ENCODE measurements at places on chromosomes 6 and 20.

GRCh38 chr20:62606551-62607201 is 35.6 kb upstream of the SLCO4A1 start:
- no peak for DNase-seq

- DNase-seq = no peak
Observed at GRCh38 chr20:44137266-44137801, 49.7 kb downstream of the JPH2 start.

GRCh38 chr6:26380256-26380655 is 2.7 kb upstream of the BTN2A2 start:
- DNase-seq = no peak

- no peak for DNase-seq
Observed at GRCh38 chr20:2279253-2279779, 16.5 kb upstream of the TGM3 start.

DNA sequence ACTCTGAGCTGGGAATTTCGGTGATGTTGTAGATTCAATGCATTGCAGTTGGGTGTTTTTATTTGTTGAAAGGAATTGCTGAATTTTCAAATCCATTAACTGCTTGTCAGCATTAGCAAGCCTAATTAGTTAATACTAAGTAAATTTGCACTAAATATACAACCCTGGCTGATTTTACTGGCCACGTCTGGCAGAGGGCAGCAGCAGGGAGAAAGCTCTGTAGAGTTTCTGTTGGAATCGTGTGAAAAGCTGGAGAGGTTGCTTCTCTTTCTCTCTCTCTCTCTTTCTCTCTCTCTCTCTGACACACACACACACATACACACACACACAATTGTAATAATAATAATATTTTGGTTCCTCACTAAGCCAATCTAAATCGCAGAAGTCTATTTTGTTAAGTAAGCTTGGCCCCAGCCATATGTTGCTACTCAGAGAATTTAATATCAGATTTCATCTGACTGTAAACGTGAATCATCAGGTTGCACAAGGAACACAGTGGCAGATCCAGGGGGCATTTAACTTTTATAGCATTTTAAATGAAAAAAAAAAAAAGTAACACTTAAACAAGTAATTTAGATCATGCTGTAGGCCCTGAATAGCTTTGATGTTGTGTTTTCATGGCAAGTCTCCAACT is 289.5 kb downstream of the ESR1 start:
- DNase-seq = no peak

GRCh38 chr6:364609-365540 is 26.7 kb upstream of the IRF4 start:
- no peak for DNase-seq

DNA sequence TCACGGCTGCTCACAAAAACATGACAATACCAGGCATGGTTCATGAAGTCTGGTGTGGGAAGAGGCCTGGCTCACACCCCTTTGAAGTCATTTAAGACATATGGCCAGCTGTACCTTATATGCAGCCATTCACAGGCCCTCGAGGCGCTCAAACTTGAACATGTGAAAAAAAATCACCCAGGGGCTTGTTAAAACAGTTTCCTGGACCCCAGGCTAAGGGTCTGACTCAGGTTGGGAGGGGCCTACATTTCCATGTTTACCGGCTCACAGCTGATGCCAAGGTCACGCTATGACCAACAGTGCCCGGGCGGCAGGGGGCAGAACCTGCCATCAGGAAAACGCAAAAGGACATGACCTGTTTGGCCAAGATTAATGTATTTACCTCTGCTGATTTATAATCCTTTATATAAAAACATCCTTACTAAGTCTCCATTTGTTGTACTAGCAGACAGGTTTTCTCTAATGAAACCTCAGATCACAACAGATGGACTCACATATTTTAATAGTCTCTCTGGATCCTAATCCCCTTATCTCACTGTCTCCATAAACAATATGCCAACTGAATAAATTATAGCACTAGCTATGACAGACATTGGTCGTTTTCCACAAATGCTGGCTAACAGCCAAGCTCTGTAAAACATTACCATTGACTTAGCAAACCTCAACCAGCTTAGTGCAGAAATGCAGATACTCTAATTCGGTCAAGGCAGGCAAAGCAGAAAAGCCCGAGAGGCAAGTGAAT is 19.9 kb downstream of the EZR start:
- DNase-seq = no peak

DNA sequence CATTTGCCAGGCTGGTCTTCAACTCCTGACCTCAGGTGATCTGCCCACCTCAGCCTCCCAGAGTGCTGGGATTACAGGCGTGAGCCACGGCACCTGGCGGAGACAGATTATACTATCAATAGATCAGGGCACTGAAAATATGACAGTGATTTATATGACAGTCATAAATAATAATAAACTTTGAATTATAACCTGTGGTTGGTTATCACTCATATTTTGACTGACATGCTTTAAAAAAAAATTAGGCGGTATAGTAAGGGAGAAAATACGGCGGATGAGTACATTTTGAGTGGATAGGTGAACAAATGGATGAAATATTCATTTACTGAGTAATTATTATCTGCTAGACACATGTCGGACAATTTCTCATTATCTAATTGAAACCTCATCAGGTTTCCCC is 28.8 kb downstream of the TMEM244 start:
- no peak for DNase-seq

DNA sequence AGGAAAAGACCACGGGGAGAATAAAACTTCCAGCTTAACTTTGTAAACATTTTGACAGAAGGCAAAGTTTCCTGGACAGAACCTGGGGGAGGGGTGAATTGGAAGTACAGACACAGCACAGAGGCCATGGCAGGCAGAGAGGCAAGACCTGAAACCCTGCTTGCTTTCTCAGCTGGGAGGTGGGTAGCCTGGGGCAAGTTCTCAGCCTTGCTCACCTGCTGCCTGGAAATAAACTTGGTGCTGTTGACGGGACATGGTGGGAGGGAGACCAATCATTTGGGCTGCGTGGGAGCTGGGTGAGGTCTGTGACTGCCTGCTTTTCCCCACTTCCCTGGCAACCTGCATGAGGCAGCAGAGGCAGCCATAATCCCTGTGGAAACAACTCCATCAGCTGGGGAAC is 221.3 kb downstream of the MOXD1 start:
- no peak for DNase-seq

DNA sequence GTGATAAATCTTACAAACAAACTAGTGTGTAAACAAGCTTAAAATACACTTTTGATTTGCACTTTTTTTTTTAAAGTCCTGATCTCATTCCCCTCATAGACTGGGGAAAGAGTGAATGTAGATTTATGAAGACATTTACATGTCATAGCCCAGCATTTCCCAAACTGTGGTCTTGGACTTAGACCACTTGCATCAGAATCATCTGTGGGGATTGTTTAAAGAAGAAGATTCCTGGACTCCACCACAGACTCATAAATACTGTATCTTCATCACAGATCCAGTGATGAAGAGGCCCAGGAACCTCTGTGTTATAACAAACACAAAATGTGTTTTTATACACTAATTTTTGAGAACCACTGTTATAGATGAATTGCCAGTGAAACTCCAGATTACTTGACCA is 99.5 kb downstream of the KCNQ5 start:
- DNase-seq = no peak

GRCh38 chr6:56022678-56023077 is 147.3 kb upstream of the BMP5 start:
- DNase-seq = no peak

DNA sequence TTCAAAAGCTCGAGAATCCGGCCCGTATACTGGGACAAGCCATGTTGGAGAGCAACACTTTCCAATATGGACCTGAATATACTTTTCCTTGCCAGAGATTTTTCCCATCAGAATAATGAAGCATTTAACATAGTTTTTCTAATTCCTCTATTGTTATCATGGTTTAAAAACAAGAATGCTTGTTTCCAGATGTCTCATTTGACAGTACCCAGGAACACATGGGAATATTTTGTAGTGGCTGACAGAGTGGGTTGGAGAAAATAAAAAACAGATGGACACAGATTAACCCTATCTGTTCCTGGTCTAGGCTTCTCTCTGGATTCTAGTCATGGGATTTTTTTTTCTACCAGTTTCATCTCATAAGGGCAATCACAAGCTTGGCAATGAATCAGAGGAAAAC is 164.8 kb upstream of the CEP162 start:
- DNase-seq = no peak

DNA sequence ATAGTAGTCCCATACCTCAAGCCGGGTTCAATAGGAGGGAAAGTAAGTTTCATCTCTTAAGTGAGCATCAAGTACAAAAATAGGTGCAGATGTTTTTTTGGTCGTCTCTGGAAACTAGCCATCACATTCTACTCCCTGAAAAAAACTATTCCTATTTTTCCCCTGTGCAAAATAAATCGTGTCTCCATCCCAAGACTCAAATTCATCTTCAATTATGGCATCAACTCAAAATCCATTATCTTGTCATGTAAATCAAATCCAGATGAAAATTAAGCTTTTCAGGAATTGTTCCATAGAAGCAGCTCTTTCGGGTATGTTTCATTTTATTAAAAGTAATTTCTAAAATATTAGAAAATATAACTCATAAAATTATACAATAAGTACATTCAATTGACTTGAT is 1368.4 kb downstream of the GRIK2 start:
- DNase-seq = no peak

DNA sequence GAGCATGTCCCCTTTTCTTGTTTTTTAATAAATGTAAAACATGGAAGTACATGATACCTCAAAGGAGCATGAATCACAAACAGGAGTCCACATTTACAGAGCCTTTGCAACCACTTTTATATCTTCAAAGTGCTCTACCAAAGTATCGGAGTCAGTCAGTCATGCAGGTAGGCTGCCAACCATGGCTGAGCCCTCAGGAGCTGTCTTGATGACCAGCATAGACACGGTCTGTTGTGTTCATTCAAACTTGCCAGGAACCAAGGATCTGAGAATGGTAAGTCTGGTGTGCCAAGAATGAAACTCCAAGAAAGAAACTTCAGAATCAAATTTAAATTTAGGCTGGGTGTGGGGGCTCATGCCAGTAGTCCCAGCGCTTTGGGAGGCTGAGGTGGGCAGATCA is 111.5 kb downstream of the SLC16A10 start:
- DNase-seq = no peak

GRCh38 chr6:158706369-158706982 is 56.6 kb downstream of the SYTL3 start:
- peak; percentile 34 for DNase-seq

DNA sequence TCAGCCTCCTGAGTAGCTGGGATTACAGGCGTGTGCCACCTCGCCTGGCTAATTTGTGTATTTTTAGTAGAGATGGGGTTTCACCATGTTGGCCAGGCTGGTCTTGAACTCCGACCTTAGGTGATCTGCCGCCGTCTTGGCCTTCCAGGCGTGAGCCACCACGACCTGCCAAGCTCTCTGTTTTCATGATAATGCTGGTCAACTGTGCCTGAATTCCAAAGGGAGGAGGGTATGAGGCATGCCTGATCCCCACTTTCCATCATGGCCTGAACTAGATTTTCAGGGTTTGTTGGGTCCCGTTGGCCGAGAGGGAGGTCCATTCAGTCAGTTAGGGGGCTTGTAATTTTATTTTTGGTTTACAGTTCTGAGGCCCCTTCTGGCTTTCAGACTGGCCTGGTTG is 28.0 kb upstream of the ANGPT4 start:
- no peak for DNase-seq

DNA sequence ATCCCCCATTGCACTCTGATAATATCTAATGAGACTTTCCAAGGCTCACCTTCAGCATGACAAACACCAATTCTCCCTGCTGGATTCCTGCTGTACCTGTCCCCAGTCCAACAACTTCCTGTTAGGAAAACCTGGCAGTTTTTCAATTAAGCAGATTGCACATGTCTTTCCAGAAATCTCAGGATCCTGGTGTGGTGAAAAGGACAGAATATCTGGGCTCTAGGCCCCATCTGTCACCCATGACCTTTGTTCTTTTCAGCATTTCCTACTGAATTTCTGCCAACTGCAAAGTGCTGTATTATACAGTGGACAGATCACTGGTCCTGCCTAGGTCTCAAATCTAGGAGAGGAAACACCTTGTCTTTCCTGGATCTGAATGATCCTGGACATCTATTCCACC is 27.7 kb upstream of the DTNBP1 start:
- no peak for DNase-seq

DNA sequence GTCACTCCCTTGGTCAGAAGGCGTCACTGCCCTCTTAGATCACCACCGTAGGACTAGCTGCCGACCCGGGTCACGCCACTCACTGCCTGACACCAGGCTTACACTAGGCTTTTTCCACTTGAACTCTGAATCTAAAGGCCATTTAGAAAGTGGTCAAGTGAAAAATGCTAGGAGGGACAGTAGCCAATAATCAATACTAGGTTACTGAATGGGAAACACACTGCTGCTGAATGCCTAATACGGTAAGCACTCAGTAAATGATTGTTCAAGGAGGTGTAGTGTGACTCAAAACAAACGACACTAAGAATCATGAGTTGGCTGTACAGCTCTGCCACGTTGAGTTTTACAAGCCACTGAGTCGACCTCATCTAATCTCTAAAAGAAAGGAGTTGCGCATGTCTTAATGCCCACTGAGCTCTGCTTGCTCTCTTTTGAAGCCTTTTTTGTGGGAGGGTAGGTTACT is 760 bp upstream of the IBTK start:
- no peak for DNase-seq

DNA sequence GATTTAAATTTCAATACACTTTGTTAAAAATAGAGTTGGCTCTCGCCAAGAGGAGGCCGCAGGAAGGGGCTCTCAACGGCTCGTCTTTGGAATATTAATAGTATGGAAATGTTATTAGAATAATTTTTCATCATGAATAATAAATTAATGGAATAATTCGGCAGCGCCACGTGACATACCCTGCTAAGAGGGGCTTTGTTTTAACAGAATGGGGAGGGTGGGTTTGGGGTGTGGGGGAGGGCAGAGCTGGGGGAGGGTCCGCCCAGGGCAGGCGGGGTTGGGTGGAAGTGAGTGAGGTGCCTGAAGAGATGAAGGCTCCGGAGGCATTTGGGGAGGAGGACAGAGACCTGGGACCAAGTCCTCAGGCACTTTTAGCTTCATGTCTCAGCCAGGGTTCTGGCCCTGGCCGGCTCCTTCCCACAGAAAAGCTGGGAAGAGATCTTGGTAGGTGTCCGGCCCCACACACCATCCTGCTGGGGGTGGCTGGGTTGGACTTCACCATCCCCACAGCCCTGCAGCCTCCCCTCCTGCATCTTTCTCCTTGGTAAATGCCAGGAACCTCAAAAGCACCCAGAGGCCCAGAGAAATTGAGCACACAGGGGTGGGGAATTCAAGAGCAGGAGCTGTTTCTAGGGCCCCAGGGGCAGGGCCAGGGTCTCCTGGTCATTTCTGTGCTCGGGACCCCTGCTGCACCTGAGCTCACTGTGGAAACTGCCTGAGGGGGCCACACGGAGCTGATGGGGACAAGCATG is 93.6 kb upstream of the BHLHE23 start:
- no peak for DNase-seq

DNA sequence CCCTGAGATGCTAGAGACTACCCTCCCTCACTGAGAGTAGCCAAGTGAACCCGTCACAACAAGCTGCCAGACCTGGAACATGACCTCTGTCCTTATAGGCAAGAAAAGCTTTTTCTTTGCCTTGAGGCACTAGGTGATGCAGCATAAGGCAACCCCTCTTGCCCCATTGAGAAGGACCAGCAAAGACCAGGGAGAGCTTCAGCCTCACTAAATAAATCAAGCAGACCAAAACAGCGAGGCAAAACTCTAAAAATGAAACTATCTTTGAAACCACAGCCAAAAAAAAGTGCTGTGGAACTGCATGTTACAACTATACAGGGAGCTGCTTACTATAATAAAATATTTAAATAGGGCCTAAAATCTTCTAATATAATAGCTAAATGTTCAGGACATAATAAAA is 62.6 kb upstream of the FAM83B start:
- DNase-seq = no peak

GRCh38 chr6:66538551-66539135 is 831.6 kb upstream of the EYS start:
- DNase-seq = no peak

Measured in Kasumi-1 (cell line).